ENCODE measurements at places on chromosomes 3 and 15.

DNA sequence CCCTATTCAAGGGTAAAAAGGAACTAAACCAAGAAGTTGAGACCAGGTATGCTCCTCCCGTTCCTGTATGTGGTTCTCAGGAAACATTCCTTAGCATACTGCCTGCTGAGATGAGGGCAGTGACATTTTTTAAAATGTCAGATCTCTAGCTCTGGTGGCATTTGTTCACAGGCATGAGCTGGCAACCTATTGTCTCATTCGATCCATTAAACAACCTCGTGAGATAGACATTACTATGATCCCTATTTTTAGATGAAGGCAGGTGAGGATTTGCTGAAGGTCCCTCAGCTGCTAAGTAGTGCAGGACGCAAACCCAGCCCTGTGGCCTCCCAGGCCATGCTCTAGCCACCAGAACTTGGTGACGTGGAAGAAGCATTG, 74.9 kb downstream of the SIDT1 start:
- DNase-seq = no peak

DNA sequence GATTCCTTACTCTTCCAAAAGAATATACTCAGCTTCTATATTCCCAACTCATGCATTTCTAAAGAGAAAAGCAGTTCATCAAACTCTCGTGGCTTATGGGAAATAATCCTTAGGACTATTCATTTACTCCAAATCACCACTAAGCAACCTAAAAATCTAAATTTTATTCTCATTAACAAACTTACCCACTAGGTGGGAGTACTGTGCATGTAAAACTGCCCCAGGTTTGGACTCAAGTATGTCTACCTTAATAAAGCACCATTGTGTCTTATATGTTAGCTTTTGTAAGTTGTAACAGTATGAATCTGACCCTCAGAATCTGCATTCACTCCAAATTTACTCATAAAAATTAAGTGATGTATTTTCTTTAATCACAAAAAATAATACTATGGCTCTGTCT, 25.3 kb downstream of the RAD18 start:
- DNase-seq = peak; percentile 14

DNA sequence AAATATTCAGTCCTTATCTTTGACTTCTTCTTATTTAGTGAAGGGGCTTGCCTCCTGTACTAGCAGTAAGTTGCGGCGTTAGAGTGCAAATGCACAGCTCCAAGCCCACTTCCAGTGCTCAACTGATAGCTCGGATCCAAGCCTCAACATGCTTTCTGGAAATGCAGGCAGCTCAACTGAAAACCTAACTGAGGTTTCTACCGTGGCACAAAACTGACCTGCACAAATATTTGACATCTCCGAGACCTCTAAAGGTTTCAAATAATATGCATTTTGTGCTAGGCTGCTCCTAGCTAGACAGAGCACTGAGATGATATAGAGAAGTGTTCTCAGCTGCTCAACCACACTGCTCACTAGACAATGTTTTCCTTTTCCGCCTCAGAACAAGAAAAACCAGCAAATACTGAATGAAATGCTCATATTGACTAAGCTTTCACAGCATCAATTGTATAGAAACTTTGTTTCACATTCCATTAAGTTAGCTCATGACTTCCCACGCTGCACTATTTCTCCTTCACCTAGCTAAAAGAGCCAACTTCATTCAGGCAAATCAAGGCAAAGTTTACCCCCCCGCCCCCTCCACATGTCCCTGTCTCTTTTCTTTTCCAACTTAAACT, 822 bp downstream of the ZNF385D start:
- DNase-seq = no peak

- no peak for DNase-seq
Measured at GRCh38 chr15:56767315-56767714, 34.0 kb upstream of the ZNF280D start.

DNA sequence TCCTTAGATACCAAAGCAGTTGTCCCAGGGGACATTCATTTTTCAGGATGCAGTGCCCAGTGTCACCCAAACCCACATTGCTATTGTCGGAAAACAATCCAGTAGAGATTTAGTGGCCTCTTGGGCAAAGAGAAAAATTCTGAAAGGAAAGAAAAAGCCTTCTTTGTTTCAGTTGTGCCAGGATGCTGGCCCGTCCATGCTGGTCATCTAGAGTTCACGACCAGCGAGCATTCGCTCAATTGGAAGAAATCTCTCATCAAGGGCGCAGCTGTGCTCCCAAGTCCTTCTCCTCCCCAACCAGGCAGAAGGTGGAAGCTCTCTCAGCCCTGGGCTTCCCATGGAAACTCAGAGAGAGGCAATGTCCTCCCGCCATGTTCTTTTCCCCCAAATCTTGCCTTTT, 123.7 kb downstream of the MTHFS start:
- no peak for DNase-seq

DNA sequence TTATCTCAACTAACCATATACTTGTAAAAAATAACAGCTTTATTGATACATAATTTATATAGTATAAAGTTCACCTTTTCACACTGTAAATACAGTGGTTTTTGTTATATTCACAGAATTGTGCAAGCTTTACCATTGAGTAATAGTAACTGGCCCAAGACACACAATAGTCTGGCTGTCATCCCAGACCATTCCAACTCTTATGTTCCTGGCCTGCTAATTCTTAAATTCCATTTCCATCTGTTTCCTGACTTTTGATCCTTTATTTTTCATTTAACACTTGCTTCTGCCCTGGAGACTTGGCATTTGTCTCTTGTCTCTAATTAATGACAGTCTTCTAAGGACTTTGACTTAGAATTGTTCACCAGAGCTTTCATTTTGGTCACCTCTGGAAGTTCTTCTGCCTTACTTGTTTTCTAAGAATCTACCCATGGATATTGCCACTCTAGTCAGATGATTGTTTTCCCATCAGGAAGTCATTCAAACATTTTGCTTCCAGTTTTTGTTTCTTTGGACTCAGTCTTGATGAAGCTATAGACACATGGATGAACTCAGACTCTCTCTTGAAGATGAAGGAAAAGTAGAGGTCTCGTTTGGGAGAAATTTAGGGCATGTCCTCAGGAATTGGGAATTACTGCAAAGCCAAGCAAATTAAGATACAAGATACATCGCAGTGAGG, 27.2 kb upstream of the PLSCR4 start:
- no peak for DNase-seq

GRCh38 chr3:169710619-169711018, 47.1 kb upstream of the MECOM start:
- DNase-seq = no peak

GRCh38 chr15:47890397-47891150, 173.3 kb downstream of the SEMA6D start:
- DNase-seq = no peak

GRCh38 chr3:57981483-57982087, 26.6 kb upstream of the FLNB start:
- DNase-seq = no peak

DNA sequence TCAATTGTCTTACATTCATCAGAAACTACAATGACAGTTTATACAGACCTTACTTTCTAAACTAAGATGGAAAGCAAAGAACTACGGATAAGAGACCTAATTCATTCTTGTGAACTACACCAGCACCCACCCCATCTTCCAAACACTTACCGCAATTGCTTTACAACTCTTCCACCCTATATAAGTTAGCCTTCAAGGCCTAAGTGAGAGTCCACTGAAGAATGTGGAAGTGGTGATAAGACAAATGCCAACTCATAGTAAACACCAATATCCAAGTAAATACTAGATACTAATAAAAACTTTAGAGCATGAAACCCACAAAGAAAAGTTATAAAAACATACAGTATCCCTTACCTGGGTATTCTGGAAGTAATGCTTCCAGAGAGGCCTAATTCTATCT, 13.6 kb downstream of the ARF4 start:
- no peak for DNase-seq

- no peak for DNase-seq
Measured at GRCh38 chr3:182420741-182421140, 372.6 kb upstream of the ATP11B start.

- no peak for DNase-seq
Measured at GRCh38 chr3:86785386-86785785, 205.6 kb downstream of the VGLL3 start.

GRCh38 chr3:28901018-28901417, 379.9 kb upstream of the RBMS3 start:
- DNase-seq = no peak

Measured in CD4-positive, alpha-beta T cell treated with Interleukin-17A for 1 hour (primary cell).